ENCODE measurements at places on chromosomes 16 and 17.
A peak's percentile ranks its signal among the peaks of the same experiment; 100 is the strongest.

DNA sequence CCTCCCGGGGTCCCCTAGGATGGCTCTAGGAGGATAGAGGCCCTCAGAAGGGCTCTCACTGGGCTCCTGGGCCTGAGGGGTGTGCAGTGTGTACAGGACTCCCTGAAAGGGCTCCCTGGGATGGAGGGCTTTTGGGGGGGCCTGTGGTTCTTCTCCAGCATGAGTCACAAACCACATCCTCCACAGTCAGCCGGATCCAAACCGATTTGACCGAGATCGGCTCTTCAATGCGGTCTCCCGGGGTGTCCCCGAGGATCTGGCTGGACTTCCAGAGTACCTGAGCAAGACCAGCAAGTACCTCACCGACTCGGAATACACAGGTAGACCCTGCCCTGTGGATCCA, 4.5 kb downstream of the TRPV2 start:
- no peak for DNase-seq

DNA sequence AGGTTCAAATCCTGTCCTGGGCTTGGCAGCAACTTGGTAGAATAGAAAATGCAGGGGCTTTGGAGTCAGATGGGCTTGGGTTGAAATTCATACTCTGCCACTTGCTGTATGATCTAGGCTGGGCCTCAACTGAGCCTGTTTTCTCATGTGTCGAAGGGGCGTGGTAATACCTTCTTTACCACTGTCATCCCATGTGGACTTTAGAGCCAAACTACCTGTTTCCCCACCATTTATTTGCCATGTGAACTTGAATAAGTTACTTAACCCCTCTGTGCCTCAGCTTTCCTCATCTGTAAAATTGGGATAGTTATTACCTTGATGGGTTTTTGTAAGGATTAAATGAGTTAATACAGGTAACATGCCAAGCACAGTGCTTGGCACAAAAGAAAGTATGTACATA, 106.0 kb downstream of the COPRS start:
- no peak for DNase-seq

DNA sequence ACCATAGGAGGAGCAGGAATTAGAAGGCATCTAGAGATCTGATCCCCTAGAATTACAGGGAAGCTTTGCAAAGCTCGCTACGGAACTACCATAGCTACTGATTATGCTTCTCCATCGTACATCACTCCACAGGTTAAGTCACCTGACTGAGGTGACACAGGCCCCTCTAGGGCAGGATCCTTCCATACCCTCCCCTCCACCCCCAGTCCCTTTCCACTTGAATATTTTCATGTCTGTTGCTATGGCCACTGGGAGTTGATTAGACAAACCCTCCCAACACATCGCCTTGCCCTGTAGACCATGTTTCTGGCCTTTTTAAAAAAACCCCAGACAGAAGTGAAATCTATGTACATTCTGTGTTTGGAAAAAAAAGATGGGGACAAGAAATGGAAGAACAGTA, 287.1 kb downstream of the SOX9 start:
- DNase-seq = no peak

GRCh38 chr17:3959295-3959899, 4.8 kb downstream of the ATP2A3 start:
- DNase-seq = no peak

- peak; percentile 76 for DNase-seq
Measured at GRCh38 chr17:18143044-18143936, 34.7 kb downstream of the MYO15A start.

- no peak for DNase-seq
Measured at GRCh38 chr17:41651625-41652460, 27.5 kb upstream of the KRT17 start.

DNA sequence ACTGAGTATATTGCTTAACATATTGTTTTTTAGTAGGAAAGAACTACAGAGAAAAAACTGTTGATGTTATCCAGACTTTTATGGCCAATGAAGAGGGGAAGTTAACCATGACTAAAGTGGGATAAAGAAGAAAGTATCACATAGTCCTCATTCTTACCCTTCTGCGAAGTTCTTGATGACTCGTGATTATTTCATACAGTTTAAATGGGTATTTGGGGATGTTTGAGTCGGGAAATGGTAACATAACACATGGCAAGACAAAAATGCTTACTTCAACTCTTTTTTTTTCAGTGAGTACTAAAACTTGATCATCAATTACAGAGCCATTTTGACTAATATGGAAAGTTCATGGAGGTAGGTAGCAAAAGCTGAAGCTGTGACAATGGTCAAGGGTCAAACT, 4.9 kb downstream of the POLG2 start:
- DNase-seq = no peak

DNA sequence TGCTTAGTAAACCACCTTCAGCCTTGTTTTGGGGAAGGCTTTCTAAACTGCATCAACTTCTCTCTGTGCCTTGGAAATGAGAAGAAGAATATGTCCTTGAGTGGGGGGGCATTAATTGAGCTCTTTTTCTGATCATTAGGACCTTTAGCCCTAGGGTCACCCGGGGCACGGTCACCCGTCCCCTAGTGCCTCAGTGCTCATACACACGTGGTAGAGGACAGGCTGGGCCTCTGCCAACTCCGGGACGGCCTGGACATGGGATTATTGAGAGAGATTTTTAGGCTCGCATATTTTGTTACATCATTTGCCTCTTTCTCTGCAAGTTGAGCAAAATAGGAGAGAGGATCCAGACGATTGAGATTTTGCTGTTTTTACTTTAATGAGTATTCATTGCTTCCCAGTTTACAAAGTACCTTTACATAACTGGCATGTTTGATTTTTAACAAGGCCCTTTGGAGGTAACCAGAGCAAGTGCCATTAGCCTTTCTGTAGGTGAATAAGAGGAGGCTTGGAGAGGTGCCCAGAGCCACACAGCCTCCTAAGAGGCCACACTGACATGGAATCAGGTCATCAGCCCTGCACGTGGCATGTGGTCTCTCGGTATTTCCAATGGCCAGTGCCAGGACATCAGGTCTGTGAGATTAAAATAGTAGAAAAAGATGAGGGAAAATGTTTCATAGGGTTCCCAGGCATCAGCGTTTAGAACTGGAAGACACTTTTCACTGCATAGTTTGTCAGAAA, 11.1 kb downstream of the PMM2 start:
- DNase-seq = no peak

DNA sequence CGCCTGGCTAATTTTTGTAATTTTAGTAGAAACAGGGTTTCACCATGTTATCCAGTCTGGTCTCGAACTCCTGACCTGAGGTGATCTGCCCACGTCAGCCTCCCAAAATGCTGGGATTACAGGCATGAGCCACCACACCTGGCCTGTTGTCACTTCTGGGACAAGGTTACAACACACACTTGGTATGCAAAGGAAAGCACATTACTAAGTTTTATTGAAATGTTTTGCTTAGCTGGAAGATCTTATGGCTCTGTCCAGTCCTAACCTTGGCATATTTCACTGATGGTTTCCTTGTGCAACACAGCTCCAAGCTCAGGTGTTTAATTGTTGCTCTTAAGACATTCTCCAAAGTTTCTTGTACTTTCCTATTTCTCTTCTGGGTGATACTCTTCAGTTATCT, 94.2 kb downstream of the CNTNAP4 start:
- no peak for DNase-seq

- DNase-seq = peak; percentile 77
Measured at GRCh38 chr16:69188236-69188549, 1.2 kb downstream of the SNTB2 start.

- peak; percentile 41 for DNase-seq
Measured at GRCh38 chr17:33580215-33580614, 287.1 kb upstream of the ASIC2 start.

DNA sequence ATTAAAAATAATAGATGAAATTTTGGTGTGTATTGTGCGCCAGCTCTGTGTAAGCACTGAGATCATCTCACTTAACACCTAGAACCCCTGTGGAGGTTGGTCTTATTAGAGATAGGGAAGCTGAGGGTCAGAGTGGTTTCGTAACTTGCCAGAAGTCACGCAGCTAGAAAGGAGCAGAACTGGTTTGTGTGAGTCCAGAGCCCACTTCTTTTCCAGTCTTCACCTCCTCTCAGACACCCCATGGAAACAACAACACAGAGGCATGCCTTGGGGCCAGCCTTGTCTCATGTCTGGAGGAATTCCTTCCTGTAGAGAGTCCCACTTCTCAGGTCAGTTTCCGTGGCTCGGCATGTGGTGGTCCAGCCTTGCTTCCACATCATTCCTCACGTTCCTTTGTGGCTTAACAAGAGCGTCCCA, 16.5 kb downstream of the YPEL2 start:
- DNase-seq = no peak

- DNase-seq = peak; percentile 51
Measured at GRCh38 chr17:53032861-53033271, 789.9 kb upstream of the KIF2B start.

DNA sequence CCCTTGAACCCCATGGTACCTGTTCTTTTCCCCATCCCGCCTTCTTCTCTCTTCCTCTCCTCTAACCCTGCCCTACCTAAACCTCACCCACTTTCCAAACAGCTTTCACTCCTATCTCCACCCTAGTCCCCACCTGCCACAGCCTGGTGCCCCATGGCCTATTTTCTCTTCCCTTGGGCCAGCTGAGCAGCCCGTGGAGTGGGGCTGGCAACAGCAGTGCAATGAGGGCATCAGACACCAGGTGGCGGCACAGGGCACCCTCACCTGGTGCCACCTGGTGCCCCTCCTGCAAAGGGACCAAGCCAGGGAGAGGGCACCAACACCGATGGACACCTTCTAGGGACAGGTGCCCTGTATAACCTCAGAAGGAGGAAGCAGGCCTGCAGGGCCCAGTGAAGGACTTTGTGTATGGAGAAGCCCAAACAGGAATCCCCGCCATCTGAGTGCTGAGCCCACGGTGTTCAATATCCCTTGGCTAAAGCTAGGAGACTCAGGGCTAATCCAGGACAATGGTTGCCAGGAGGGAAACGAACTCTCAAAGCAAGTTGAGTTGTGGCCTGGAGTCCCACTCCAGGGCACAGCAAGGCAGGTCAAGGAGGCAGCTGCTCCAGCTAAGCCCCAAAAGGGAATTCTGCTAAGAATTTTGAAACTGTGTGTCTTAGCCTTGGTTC, 4.0 kb upstream of the ABCC3 start:
- DNase-seq = peak; percentile 78

- no peak for DNase-seq
Measured at GRCh38 chr16:11384956-11385586, 39.8 kb downstream of the RMI2 start.

DNA sequence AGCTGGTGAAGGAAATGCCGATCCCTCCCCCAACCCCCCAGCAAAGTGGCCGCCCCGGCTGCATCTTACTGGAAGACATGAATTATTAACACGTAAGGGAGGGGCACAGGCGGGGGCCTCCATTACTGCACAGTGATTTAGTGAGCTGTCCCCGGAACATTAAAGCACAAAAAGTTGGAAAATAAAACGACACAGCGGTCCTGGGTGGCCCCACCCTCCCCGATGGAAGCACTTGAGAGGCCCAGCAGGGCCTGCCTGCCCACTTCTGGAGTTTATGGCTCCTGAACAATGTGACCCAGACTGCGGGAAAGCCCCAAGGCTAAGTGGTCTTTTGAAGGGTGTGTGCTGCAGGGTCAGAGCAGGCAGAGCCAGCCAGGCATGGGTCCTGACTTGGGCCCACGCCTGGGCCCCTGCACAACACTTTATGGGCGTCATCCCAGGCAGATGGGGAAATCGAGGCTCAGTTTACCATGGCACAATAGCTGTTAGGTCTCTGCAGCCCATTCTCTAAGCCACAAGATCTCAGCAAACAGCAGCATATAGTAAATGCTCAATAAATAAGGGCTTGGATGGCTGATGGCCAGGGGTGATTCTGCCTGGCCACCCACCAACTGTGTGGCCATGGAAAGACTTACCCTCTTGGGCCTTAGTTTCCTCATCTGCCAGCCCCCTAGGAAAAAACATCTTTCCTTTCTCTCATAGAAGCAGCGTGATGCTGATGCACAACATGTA, 22.8 kb downstream of the CCDC102A start:
- DNase-seq = no peak

- no peak for DNase-seq
Measured at GRCh38 chr17:64683796-64684195, 21.7 kb upstream of the SMURF2 start.

DNA sequence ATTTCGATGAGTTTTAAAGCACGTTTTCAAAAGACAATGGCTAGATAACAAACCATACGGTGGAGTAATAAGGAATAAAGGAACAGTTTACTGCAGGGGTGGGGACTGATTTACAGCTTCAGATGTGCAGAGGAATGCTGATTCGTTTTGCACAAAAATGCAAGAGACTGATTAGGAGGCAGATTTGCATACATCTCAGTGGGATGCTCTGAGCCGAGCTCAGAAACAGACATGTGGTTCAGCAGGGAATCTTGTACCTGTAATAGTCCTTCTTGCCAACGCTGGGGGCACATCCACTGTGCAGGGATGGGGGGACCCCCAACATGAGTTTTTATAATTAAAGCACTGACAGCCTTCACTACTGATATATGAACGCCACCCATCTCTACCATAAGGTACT, 308.0 kb downstream of the GRIN2A start:
- no peak for DNase-seq

DNA sequence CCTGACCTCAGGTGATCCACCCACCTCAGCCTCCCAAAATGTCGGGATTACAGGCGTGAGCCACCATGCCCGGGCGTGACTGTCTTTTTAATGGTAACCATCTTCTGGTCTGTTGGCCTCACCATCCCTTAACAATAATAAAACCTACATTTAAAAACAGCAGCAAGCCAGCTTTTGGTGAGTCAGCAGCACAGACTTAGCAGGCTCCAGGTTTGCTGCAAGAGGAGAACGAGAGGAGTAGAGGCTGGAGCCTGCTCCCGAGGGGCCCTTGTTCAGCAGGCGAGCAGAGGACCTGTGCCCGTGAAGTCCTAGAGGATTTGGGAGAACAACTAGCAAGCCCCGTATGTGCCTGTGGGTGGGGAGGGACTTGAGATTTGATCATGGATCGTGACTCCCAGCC, 35.7 kb downstream of the MYH13 start:
- DNase-seq = no peak

DNA sequence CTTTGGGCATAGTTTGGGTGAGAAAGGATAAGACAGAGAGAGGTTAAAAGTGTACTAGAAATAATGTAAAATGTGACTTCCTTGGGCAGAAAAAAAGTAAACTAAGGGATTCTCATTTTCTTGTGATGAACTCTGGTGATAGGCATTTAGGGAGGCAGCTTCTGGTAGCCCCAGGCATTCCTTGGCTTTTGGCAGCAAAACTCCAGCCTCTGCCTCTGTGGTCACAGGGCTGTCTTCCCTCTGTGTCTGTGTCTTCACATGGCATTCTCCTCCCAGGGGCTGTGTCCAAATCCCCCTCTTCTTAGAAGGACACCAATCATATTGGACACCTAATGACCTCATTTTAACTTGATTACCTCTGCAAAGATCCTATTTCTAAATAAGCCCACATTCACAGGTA, 54.7 kb downstream of the HS3ST3B1 start:
- no peak for DNase-seq

GRCh38 chr16:35730251-35730650, 2270.8 kb downstream of the TP53TG3F start:
- no peak for DNase-seq

GRCh38 chr16:27446721-27447120, 44.7 kb downstream of the IL21R start:
- DNase-seq = no peak

Measured in Karpas-422 (cell line).